ENCODE measurements at places on chromosomes 6 and 20. TPM values are rescaled to one million over a fixed set of nuclear protein-coding genes. Genes with fewer than 3 reads are reported as not detected.

The EFCAB8 gene
- total RNA-seq, result under 0.01 TPM

The MCM8 gene
- total RNA-seq, result 18.0 TPM

The SPEF1 gene
- total RNA-seq, result 0.20 TPM

The CPXM1 gene
- total RNA-seq, result 2.2 TPM

The PHACTR1 gene
- 4.4 TPM for total RNA-seq

The MDFI gene
- total RNA-seq, result not detected

The CCN6 gene
- not detected for total RNA-seq

The BMP7 gene
- not detected for total RNA-seq
